ENCODE measurements at places on chromosomes 4 and X. TPM values are rescaled to one million over a fixed set of nuclear protein-coding genes. Genes with fewer than 3 reads are reported as not detected.

Gene GCNA
- total RNA-seq, result 9.1 TPM

Gene PAGE2B
- total RNA-seq, result not detected

Gene HOPX
- total RNA-seq, result 112 TPM

Gene TASL
- 0.49 TPM for total RNA-seq

Gene MAD2L1
- 2.0 TPM for total RNA-seq

Gene FRMPD4
- not detected for total RNA-seq

Gene NPY1R
- total RNA-seq, result 16.7 TPM

Gene TSPAN7
- total RNA-seq, result 38.5 TPM

Gene DGKK
- 0.49 TPM for total RNA-seq

Gene IQCM
- not detected for total RNA-seq

Gene RASGEF1B
- total RNA-seq, result 13.5 TPM

Gene CXorf65
- not detected for total RNA-seq

Gene TCP11X2
- not detected for total RNA-seq

Gene ADAMTS3
- total RNA-seq, result 2.7 TPM

Gene ADRA2C
- total RNA-seq, result 17.2 TPM

Gene TLR3
- total RNA-seq, result 10.6 TPM

Gene AFF2
- 0.74 TPM for total RNA-seq

Gene TKTL2
- total RNA-seq, result not detected

Gene UGT2A1
- total RNA-seq, result not detected

Gene SEPTIN11
- total RNA-seq, result 111 TPM
